ENCODE measurements at places on chromosomes 12 and 14. TPM values are rescaled to one million over a fixed set of nuclear protein-coding genes. Genes with fewer than 3 reads are reported as not detected.

DNA sequence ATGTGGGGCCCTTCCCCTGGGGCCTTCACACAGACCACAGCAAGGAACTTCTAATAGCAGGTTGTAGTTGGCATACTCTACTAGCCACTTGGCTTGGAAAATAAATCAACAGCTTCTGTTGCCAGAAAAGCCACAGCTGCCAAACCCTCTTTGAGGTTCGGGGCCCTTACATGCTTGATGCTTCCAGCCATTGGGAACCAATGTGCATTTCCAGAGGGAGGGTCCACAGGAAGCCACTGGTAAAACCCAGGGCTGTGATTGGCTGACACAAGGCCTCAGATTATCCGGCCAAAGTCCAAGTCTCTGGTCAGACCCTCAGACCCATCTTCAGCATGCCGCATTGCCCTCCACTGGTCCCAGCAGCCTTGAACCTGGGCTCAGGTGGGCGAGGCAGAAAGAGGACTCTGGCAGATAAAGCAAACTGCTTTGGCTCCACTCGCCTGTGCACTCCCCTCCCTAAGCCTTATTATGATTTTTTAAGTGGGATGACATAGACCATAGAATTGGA is 214.4 kb downstream of the BCL11B start:
- DNase-seq: no peak

DNA sequence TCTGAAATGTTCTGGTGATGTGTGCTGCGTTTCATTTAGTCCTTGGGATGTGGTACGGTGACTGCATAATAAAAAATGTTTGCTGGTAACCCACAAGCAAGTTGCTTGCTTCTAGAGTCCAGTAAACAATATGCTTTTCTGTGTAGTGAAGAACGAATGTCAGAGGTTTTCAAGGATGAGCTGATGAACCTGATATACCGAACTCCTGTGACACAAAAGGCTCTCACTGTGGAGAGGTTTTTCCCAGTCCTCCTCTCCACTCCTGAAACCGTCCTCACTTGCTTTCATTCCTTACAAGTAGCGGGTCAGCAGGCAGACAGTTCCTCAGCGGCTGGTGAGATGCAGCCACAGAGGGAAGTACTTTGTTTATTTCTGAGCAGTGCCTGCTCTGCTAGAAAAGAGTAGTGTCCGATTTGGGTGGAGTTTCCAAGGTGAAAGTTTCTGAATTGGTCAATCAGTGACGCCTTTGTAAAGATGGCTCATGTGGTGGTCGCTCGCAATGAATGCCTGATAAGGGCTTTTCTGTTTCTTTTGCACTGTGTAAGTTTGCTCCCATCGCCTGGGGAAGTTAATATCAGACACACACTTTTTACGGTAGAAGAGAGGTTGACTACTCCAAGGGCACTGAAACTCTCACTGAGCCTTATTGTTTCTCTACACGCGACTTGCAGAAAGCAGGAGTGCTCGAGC is 3.0 kb downstream of the ETV6 start:
- peak; percentile 48 for DNase-seq

- no peak for DNase-seq
These were observed 96.2 kb upstream of the USP15 start for GRCh38 chr12:62164036-62164435.

DNA sequence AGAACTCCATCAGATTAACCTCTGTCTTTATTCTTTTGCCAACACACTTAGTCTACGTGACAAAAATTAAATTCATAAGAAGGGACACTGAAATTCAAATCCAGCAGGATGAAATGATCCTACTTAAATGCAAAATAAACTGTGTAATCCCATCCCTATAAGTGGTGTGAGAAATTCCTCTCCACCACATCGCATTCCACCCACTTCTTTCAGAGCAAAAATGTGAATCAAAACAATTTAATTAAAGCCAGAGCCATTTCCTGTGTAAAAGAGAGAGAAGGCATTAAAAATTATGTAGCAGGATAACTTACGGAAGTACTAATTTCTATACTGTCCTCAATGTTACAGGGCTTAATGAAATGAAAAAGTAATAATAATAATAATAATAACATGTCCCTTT is 844.3 kb downstream of the GALC start:
- DNase-seq: no peak

DNA sequence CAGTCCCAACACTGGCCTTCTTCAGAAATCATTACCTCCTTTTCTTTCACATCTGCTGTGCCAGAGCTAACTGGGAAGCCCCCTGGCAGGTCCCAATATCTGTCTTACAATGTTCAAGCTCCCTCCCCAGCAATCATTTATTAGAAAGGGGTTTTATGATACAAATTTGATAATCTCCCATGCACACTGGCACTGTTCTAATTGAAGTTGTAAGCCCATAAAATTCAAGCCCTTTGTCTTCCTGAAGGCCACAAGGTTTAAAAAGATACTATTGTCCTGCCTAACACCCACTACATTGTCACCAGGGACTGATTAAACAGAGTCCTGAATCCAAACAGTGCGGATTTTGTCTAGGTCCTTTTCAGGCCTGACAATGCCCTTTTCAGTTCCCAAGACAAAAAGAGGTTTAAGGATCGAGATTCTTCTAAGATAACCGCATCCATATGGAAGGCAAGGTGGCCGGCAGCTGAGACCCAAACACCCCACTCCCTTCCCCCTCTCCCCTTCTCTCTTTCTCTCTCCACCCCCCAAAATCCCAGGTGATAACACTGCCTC is 3.3 kb downstream of the NKX2-8 start:
- no peak for DNase-seq

DNA sequence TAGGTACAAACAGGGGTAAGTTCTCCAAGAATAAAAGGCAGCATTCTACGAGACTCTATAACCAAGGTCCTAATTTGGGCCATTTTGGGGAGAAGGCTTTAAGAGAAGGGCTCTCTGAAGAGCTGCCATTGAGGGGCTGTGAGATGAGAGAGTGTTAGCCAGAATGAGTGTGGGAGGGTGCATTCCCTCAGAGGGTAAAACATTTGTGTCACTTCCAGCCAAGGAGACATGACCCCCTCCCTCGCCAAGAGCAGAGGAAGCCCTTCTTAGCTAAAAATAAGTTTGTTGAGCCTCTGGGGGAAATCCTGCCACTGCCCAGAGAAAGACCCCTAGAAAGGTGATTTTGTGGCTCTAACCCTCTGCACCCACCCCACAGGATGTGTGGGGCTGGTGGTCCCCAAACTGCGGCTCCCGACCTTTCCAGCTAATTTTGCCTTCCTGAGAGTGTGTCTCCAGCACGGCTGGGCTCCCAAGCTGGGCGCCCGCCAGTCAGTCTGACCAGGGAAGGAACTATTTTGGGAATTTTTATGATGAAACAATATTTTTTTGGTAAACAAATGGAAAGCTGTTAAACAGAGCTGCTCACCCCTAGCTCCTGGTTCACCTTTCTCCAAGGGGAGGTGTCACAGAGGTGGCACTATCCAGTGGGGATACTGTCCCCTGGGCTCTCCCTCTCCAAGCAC is 65.9 kb upstream of the JDP2 start:
- DNase-seq: no peak

- DNase-seq: no peak
These were observed 14.1 kb downstream of the OR6J1 start for GRCh38 chr14:22630066-22630465.

- DNase-seq: no peak
These were observed 124.4 kb downstream of the DAD1 start for GRCh38 chr14:22464422-22465142.

DNA sequence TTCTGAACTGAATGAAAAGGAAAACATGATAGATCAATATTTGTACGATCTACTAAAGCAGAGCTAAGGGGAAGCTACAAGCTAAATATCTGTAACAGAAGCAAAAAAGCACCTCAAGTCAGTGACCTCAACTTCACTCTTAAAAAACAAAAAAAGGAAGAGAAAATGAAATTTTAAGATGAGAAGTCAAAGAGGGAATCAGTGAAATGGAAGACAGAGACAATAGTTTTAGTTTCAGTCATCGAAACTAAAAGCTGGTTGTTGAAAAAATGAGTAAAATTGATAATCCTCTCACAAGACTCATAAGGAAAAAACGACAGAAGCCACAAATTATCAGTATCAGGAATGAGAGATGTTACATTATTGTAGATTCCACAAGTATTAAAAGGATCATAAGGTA is 11.9 kb upstream of the SLC2A13 start:
- no peak for DNase-seq

GRCh38 chr12:17266856-17267255 is 660.9 kb upstream of the LMO3 start:
- DNase-seq: no peak

GRCh38 chr14:67410313-67410712 is 1.7 kb downstream of the PLEK2 start:
- no peak for DNase-seq

DNA sequence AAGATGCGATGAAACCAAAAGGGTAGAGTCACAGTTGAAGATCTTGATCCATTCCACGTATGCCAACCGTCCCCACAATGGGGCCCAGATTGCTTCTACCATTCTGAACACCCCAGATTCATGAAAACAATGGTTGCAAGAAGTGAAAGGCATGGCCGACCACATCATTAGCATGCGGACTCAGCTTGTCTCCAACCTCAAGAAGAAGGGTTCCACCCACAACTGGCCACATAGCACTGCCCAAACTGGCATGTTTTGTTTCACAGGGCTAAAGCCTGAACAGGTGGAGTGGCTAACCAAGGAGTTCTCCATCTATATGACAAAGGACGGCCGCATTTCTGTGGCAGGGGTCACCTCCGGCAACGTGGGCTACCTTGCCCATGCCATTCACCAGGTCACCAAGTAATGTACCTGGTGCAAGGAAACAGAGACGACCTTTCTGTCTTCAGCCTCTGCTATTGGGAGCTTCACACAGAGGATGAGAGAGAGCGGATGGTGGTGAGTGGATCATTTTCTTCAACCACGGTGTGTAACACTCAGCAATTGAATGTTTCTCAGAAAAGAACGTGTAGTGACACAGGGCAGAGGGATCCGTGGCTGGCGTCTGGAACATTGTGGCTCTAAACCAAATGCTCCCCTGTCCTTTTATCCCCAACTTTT is 26.8 kb upstream of the CLEC2D start:
- no peak for DNase-seq

- no peak for DNase-seq
These were observed 27.3 kb downstream of the CKAP4 start for GRCh38 chr12:106220536-106220935.

DNA sequence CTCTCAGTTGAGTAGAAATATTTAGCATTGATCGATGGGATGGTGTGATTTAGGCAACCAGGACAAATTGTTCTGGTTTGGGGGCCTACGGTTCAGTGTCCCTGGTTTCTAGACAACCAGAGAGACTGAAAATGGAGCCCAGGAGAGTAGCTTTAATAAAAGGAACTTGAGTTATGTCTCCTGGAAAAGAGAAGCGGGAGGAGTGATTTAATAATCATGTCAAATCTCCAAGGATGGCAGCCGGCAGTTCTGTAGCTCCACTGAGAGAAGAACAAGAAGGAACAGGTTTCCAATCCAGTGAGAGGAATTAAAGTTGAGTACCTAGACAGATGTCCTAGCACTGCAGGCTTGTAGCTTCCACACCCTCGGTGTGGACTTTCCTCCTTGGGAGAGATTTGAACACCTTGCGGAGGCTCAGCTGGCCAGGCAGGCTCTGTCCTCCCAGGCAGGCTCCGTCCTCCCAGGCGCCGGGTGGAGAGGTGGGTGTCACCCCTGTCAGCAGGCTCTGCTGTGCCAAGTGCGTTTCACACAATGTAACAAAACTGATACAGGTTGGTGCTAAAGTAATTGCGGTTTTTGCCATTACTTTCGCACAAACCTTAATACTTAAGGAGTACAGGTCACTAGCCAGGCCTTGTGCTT is 45.9 kb downstream of the SLC6A12 start:
- DNase-seq: no peak

GRCh38 chr14:26289891-26290486 is 307.8 kb downstream of the NOVA1 start:
- DNase-seq: no peak

DNA sequence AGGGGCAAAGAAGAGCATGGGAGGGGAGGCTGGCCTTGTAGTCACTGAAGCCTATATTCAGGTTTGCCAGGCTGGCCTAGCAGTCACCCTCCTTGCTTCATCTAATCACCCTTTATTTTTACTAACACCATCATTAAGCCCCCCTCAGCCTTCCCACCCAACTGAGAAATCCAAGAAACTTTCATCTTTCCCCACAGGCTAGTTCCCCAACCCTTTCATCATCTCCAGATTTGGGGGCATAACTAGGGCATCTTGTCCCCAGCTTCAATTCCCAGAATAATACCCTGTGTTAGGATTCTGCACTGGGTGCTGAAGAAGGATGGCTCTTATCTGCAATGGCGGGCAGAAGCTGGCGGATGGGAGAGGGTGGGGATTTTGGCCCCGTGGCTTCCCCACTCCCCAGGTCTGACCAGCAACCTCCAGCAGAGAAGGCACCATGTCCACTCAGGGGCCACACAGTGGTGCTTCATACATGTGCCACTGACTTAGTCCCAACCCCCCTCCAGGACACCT is 6.9 kb downstream of the PCK2 start:
- DNase-seq: no peak

GRCh38 chr14:104732355-104732804 is 8.4 kb downstream of the ADSS1 start:
- no peak for DNase-seq

DNA sequence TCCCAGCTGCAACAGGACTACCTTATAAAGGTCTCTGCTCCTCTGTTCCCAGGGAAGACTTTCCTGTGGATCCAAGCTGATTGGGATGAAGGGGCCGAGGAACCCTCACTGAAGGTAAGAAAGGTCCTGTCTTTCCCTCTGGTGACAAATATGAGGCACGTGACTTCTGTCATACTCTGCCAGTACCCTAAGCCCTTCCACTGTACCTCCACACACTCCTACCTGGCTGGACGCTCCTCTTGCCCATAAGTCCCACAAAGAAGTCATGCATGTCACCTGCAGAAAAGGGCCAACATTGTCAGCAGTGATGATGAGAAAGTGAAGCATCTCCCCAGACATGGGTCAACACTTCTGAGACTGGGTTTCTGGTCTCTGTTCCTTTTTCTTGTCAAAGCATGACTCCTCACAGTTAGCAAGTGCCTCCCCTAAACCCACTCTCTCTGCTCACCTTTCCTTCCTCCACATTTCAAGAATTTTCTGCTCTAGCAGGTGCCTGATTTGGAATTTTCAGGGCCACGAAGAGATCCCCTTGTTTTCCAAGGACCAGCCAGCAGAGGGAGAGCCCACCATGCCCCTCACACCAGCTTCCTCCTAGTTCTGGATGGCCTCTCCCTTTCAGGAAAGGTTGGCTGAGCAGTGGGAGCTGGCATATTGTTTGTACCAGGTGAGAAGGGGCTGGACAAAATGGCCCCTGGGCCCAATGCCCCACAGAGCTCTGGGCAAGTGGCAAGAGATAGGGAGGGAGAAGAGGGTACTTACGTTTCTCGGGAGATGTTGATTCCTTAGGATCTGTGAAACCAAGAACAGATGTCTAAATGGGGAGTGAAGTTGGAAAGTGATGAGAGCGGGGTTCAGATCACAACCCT is 3.5 kb downstream of the TAC3 start:
- no peak for DNase-seq

ACOT6 gene
- not detected for total RNA-seq

MON2 gene
- 53.9 TPM for total RNA-seq

SYCP3 gene
- total RNA-seq: 2.0 TPM

ZC3H14 gene
- total RNA-seq: 50.5 TPM

ADAM21 gene
- total RNA-seq: 0.07 TPM

VPS37B gene
- 25.7 TPM for total RNA-seq

PTPRQ gene
- not detected for total RNA-seq

LTB4R gene
- total RNA-seq: 15.6 TPM

RPGRIP1 gene
- total RNA-seq: not detected

NEUROD4 gene
- not detected for total RNA-seq

FSCB gene
- not detected for total RNA-seq

SPIC gene
- total RNA-seq: not detected

CEBPE gene
- total RNA-seq: not detected

CDH24 gene
- total RNA-seq: 2.4 TPM

TRPV4 gene
- not detected for total RNA-seq

SERPINA3 gene
- not detected for total RNA-seq

PGF gene
- 0.29 TPM for total RNA-seq
